ENCODE measurements at places on chromosomes 6 and 20.

DNA sequence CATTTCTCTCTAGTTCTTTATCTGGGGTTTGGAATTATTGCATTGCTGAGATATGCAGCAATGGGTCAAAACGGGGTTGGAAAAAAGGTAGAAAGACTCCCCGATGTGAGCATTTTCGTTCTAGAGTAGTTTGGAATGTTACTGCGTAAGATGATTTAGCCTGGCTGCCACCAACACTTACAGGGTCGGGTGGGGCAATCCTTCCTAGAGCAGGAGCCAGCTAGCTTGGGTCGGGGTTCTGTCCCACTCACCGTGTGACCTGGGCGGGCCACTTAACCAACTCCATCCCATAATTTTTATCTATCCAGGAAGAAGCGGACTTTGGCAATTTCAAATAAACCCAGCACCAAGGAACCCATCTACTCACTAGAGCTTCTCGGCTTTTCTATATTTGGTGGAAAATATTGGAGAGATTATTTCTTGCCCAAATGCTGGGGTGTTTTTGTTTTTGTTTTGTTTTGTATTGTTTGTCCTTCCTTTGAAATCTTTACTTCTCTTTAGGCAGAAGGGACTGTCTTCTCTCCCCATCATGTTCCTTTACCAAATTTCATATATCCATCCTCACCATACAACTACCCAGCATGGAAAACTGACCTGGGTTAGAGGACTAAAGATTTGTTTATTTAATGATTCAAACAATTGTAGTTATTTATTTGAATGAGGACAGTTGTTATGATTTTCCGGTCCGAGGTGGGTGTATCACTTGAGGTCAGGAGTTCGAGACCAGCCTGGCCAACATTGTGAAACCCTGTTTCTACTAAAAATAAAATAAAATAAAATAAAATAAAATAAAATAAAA lies 72.4 kb downstream of the GPX5 start:
- peak; percentile 46 for DNase-seq

- DNase-seq: no peak
Observed at GRCh38 chr6:5223309-5223708, 37.4 kb downstream of the LYRM4 start.

DNA sequence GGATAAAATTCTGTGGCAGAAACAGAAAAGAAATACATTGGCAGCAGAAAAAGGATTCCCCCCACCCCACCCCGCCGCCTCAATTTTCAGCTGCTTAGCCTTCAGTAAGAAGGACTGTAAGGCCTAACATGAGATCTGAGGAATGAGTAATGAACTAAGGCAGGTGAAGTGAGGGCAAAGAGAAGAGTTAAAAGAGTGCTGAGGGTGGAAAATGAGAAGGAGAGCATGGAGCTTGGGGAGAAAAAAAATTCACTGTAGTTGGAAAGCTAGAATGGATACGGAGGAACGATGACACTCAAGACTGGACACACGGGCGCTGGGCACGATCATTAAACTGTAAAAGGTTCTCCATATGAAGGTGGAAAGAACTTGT lies 14.6 kb downstream of the POM121L2 start:
- DNase-seq: no peak

DNA sequence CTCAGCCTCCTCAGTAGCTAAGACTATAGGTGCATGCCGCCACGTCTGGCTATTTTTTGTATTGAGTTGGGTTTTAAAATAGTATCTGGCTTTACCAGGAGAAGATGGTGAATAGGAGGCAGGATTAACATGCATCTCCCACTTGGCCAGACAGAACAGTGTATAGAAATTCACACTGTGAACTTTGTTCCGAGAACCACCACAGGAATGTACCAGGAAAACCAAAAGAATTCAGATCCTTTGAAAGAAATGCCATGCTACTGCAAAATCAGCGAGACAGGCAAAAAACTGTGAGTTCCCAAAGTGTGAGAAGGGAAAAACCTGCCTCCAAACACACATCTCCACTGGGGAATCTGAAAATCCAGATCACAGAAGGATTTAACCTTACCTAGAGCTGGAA lies 327.6 kb downstream of the NKAIN2 start:
- DNase-seq: no peak

DNA sequence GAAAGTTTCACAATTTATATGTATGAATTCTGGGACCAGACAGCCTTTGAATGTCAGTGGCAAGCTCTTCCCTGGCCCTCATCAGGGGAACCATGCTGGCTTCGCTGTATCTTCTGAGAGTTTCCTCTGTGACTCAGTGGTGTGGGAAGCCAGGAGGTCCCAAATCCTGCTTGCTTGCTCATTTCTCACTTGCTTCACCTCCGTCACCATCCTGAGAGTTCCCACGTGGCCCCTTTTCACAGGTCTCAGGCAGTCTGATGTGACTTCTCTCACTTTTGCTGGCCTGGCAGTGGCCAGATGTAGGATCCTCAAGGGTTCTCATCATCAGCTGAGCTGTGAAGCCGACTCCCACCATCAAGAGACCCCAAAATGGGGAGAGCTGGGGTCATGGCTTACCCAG lies 28.4 kb upstream of the RIN2 start:
- no peak for DNase-seq

GRCh38 chr20:50655311-50655880 lies 35.9 kb downstream of the RIPOR3 start:
- DNase-seq: no peak

DNA sequence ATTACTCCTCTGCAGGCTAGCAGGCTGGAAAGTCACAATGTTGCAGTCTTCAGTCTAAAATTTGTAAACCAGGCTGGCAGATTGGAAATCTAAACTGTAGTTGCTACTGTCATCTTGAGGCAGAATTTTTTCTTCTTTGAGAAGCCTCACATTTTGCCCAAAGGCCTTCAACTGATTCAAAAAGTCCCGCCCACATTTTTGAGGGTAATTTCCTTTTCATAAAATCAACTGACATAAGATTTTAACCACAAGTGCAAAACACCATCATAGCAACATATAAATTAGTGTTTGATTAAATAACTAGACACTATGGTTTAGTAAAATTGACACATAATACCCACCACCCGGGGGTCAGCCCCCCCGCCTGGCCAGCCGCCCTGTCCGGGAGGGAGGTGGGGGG lies 28.4 kb downstream of the HLA-C start:
- DNase-seq: no peak

DNA sequence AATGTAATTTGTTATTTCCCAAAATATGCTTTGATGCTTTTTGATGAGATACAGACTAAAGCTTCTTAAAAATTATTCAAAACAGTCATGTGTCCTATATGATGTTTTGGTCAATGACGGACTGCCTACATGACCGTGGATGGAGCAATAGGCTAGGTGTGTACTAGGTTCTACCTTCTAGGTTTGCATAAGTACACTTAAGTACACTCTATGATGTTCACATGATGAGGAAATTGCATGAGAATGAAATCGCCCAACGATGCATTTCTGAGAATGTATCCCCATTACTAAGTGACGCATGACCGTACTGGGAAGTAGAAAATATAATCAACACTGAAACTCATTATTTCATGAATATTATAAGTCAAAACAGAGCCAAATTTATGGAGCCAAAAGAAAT lies 151.3 kb upstream of the UST start:
- DNase-seq: no peak

DNA sequence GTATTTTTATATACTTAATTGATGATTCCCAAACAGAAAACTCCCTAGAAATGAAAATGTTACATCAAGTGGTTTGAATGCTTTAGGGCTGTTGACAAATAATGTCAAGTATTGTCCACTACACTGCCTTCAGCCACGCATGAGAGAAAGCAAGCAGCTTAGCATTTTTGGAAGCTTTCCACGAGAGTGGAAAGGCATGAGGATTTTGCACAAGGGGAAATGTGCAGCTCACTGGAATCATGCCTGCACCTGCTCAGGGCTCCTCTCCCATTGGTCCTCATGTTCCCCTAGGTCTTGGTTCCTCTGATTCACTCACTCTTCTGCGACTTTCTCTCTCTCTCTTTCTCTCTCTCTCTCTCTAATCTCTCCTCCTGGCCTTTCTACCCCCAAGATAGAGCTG lies 439.5 kb upstream of the CDH4 start:
- no peak for DNase-seq

DNA sequence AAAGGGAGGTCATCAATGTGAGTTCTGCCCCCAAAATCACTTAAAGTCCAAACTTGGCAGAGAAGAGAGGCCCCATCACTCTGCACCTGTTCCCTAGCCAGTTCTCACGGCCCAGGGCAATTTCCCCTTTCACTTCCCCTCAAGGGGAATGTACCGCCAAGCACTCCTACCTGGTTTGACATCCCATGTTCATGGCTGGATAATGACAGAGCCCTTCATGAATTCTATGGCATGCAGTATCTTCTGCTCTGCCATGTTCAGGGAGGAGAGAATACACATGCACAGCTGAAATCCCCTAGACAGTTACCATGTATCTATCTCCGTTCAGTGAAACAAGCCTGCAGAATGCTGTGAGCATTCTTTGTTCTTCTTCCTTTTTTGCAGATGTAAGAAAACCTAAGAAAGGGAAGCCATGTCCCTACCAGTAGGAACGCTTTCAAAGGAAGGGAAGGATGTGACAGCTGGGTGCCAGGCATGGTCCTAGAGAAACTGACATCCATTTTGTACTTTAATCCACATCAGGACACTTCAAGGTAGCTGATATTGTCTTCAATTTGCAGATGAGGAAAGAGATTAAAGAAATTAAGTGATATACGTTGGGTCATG lies 79.8 kb upstream of the ARID1B start:
- no peak for DNase-seq

DNA sequence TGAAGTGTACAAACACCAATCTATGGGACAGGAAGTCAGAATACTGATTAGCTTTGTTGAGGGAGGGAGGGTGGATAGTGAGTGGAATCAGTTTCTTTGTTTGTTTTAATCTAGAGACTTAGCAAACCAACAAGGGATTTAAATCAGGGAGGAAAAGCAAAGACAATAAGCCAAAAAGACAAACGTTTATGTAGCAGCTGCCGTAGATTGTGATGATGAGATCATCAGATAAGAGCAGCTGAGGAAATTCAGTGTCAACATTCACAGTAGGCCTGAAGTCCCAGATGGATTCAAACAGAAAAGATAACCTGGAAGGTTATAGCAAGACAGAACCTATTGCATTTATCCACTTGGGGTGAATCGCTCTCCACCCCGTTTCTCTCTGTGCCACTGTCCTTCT lies 104.9 kb upstream of the SYNDIG1 start:
- no peak for DNase-seq

GRCh38 chr6:29758761-29759160 lies 35.5 kb downstream of the HLA-F start:
- no peak for DNase-seq

- no peak for DNase-seq
Observed at GRCh38 chr20:13756551-13756950, 28.2 kb downstream of the ESF1 start.

DNA sequence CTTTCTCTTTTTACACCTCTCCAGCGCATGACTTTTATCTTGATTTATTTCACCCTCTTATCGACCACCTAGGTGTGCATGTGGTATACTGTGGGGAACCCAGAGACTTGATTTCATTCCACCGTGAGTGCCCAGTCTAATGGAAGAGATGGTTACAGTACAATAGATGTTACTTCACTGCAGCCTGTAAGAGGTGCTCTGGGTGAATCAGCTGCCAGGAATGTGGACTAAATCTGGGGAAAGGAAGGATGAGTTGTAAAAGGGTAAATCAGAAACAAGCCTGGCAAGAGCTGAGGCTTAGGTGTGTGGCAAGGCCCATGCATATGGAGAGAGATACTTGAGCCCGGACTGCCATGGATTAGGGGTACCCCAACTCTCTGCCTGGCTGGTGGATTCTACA lies 7.4 kb downstream of the STK35 start:
- DNase-seq: no peak
